Putamen (tissue), 1 donor: ENCODE measurements at places on chromosomes 3 and 15.

DNA sequence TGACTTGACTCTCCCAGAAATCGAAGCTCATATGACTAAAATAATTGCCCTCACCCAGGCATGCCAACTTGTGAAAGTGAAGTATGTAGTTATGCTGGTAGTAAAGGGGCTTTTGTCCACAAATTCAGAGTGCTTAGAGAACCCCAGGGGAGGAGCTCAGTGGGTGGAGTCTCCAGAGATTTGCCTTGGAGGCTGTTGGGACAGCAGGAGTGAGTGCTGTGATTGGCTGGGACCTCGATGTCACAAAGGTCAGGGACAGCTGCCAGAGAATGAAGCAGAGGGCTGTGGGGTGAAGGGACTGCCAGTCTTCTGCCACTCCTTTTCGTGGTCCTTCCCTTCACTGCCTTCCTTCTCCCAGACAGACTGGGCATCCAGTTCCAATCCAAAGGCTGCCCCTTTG lies 49.8 kb downstream of the ZNF445 start:
- DNase-seq = no peak

DNA sequence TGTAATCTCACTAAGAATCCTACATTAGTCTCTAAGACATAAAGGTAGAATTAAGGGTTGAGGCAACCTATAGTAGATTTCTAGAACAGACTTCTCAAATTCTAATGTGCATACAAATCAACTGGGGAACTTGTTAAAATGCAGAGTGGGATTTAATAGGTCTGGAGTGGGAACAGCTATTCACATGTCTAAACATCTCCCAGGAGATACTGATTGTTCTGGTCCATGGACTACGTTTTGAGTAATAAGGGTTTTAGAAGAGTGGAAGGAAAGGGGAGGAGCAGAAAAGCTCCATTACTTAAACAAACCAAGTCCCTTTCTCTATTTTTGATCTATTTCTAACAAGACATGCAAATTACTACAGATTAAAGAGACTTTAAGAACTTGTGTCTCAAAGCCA lies 524.8 kb downstream of the TUSC7 start:
- DNase-seq = peak; percentile 50

DNA sequence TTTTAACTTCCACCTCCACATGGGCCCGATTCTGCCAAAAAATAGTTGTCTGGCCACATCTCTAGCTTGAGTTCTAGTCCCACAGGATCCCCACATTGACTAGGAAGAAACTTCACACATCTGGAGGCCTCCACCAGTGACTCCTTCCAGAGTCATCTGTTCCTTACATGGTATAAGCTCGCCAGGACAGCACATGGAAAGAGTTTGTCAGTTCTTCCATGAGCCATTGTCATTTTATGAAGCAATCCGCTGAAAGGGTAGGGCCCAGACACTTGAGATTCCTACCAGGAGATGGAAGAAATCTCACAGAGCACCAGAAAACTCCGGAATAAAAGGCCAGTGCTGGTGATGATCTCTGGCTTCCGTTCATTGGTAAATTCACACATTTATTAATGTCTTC lies 350.5 kb upstream of the ICE2 start:
- DNase-seq = no peak

- no peak for DNase-seq
These were observed 8.4 kb upstream of the CHRNA3 start for GRCh38 chr15:78629031-78629715.

- DNase-seq = no peak
These were observed 140.8 kb downstream of the ADAM10 start for GRCh38 chr15:58608711-58609110.

GRCh38 chr3:50612970-50613846 lies 1.6 kb upstream of the CISH start:
- no peak for DNase-seq

DNA sequence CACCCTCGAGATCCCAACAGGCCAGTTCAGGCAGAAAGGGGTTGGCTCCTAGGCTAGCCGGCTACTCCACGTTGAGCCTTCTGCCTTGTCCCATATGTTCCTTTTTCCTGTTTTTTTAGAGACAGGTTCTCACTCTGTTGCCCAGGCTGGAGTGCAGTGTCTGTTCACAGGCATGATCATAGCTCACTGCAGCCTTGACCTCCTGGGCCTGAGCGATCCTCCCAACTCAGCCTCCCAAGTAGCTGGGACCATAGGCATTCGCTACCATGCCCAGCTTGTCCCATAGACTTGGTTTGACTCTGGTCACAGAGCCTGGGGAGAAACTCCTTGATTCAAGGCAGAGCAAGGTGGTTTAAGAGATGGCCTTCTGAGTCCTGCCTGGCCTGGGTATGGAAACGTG lies 32.3 kb downstream of the ZNF710 start:
- no peak for DNase-seq

- no peak for DNase-seq
These were observed 81.7 kb downstream of the MSL2 start for GRCh38 chr3:136114421-136114820.
